ENCODE measurements at places on chromosomes 12 and 14.
A peak's percentile ranks its signal among the peaks of the same experiment; 100 is the strongest.

DNA sequence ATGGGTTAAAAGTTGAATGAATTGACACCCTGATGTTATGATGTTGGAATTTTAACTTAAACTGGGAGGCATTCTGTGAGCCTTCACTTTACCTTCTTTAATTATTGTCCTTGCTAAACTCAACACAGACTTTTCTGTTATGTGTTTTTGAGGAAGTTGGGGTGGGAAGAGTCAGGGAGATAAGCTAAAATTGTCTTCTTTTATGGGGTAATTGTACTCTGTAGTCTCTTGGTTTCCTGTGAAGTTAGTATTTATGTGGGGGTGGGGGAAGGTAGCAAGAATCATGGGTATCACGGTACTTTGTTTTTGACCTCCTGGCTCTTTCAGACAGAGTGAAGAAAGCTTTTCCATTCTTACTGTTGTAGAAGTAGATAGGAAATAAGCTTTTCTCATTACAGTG is 32.9 kb downstream of the RAB21 start:
- no peak for DNase-seq

DNA sequence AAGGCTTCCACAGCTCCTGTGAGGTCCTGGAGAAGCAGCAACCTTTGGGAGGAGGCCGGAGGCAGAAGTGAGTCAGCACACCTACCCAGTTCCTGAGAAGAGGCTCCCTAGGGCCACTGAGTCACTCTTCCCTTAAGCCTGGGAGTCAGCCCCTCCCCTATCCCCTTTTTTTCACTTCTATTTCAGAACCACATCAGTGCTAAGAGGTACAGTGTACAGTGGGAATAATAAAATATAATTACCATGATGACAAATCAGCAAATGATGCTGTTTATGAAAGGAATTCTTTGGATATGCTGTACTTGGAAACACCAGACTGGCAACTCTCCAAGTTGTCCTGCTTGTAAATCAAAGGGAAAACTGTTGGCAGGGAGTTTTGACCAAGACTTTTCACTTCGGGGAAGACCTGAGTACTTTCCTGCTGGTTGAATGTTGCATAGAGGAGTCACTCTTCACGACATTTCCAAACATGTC is 7.8 kb upstream of the TBPL2 start:
- peak; percentile 96 for DNase-seq

- DNase-seq, result no peak
These were observed 46.6 kb downstream of the TESPA1 start for GRCh38 chr12:54937929-54938328.

GRCh38 chr12:58034311-58034710 is 92.9 kb downstream of the ATP23 start:
- no peak for DNase-seq

DNA sequence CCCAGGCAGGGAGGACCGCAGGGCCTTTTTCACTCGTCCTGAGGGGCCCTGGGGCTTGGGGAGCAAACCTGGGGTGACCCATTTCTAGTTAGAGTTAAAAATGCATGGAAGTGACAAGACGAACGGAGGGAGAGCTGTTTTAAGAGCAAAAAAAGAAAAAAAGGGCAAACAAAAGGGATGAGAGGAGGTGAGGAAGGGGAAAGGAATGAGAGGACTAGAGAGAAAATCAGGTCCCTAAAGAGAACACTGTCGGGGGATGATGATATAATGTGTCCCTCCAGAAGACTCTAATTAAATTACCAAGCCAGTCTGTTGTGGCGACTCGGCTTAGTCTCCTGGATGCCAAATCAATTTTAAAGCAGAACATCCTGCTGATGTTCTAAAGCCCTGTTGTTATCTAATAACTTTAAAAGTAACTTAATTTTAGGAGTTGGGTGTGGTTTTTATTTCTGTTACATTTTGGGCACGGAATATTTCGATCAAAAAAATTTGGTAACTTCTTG is 1.1 kb downstream of the ANO6 start:
- DNase-seq, result no peak

Data from renal cortical epithelial cell (primary cell).